ENCODE measurements at places on chromosomes 2 and 18. TPM values are rescaled to one million over a fixed set of nuclear protein-coding genes. Genes with fewer than 3 reads are reported as not detected.
A peak's percentile ranks its signal among the peaks of the same experiment; 100 is the strongest.

Gene TCF4
- 29.0 TPM for polyA plus RNA-seq

Gene RNF125
- 0.09 TPM for polyA plus RNA-seq

DNA sequence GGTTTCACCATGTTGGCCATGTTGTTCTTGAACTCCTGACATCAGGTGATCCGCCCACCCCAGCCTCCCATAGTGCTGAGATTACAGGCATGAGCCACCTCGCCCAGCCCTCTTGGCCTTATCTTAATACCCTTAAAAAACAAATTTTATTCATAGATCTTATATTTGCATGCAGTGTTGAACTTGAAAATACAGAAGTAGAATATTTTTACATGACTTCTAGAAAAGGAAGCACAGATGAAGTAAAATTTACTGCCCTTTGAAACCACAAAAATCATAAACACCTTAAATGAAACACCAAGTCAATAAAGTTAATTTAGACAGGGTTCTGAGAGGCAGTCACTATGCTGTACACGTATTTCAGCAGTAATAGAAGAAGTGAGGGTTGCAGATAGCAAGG is 145.7 kb downstream of the CERS6 start:
- no peaks in the 10 kb centered on the region for H3K4me1 ChIP-seq
- H3K36me3 ChIP-seq = no peaks in the 10 kb centered on the region
- DNase-seq = no peak
- no peaks in the 10 kb centered on the region for H3K27me3 ChIP-seq

Gene PRKD3
- 15.8 TPM for polyA plus RNA-seq

DNA sequence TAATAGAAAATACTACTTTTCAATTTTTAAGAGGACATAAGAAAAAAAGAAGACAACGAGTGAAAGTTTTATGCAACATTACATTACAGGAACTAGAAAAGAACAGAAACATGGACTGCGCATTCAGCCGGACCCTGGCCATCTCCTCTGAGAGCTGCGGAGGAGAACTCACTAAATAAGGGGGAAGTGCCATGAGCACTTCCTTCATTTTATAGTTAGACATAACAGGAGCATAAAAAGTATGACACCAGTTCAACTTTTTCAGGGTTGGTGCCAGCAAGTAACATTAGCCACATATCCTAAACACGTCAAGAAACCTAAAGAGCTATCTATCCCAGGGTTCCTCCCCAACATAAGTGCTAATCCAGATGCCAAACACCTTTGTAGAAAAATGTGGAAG is 78.0 kb upstream of the SERTAD2 start:
- no peak overlapping the region for H3K4me3 ChIP-seq
- peaks cover 4% of the 10 kb centered on the region for H3K4me1 ChIP-seq
- H3K36me3 ChIP-seq = no peaks in the 10 kb centered on the region
- H3K27me3 ChIP-seq = no peaks in the 10 kb centered on the region
- no peak overlapping the region for H3K27ac ChIP-seq

Gene DSG1
- polyA plus RNA-seq = not detected

Gene POTEC
- not detected for polyA plus RNA-seq

DNA sequence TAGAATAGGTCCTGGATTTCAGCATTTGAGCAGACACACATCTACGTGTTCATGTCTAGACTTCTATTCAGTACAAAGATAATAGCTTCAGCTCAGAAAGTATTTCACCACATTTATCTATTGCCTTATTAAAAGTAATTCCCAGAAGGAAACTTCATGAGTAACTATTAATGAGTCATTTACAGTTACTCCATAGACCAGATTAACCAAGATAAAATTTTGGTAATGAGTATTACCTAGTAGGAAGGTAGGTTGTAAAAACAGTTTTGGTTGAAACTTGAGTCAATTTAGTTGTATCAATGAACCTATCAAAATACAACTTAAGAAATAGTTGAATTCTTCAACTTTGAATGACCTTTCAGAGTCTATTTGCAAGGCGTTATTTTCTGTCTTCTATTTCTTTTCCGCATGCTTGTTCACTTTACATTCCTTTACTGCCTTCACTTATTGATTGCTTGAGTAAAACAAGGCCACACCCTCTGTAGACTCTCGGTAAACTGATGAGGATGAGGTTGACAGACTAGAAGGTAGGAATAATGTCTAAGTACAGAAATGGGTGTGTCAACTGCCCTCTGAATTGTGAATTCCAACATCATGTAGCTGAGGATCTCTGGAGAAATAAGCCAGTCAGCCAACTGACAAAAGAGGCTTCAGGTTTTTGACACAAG is 1165.6 kb upstream of the ZEB2 start:
- no peaks in the 10 kb centered on the region for H3K27me3 ChIP-seq
- no peaks in the 10 kb centered on the region for H3K36me3 ChIP-seq
- no peak overlapping the region for H3K4me3 ChIP-seq
- no peak overlapping the region for H3K27ac ChIP-seq

GRCh38 chr2:202721621-202722020 is 86.9 kb downstream of the FAM117B start:
- no peak overlapping the region for H3K4me3 ChIP-seq
- peak overlapping the region; percentile 54 for H3K27ac ChIP-seq
- peaks cover 3% of the 10 kb centered on the region for H3K4me1 ChIP-seq
- DNase-seq = peak; percentile 78

DNA sequence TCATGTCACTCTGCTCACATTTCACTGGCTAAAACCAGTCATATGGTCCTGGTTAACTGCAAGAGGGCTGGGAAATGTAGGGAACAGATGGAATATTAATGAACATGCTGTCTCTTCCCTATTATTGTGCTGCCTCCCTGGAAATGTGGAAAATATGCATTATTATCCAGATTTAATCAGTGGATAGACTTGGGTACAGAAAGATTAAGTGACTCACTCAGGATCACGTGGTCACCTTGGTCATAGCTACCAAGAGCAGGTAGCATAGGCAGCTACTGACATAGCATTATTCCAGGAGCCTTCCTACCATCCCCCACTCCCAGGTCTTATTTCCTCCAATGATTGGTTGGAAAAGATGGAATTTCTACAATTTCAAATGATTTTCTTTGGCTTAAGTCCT is 141.1 kb downstream of the HRH4 start:
- no peak for DNase-seq
- no peak overlapping the region for H3K27ac ChIP-seq
- H3K36me3 ChIP-seq = no peaks in the 10 kb centered on the region
- peaks cover 17% of the 10 kb centered on the region for H3K27me3 ChIP-seq
- H3K4me3 ChIP-seq = no peak overlapping the region
- H3K4me1 ChIP-seq = peaks cover 2% of the 10 kb centered on the region

DNA sequence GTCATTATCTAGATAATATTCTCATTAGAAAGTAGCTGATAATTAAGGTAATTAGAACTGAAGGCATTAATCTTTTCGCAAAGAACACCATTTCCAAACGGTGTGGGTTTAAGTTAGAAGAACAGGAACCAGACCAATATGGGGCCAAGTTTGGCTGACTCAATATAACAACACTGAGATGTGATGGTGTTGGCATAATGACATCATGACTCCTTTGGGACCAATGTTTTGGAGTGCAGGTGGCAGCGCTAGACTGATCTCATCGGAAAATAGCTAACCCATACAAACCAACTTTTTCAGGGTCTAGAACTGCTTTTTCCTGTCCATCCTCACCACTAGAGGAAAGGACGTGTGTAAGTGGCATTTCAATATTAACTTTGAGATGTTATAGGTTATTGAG is 1171.7 kb upstream of the ZEB2 start:
- H3K27ac ChIP-seq = no peak overlapping the region

Gene CD28
- not detected for polyA plus RNA-seq

- DNase-seq = no peak
- H3K36me3 ChIP-seq = no peaks in the 10 kb centered on the region
- no peak overlapping the region for H3K27ac ChIP-seq
- no peaks in the 10 kb centered on the region for H3K27me3 ChIP-seq
- no peak overlapping the region for H3K4me3 ChIP-seq
Measured at GRCh38 chr18:39375066-39375465, 1809.5 kb upstream of the CELF4 start.

- H3K27ac ChIP-seq = peak overlapping the region; percentile 31
- H3K4me1 ChIP-seq = peaks cover 12% of the 10 kb centered on the region
- H3K36me3 ChIP-seq = peaks cover 42% of the 10 kb centered on the region
- no peak overlapping the region for H3K4me3 ChIP-seq
Measured at GRCh38 chr18:23205980-23206379, 70.7 kb downstream of the CABLES1 start.

DNA sequence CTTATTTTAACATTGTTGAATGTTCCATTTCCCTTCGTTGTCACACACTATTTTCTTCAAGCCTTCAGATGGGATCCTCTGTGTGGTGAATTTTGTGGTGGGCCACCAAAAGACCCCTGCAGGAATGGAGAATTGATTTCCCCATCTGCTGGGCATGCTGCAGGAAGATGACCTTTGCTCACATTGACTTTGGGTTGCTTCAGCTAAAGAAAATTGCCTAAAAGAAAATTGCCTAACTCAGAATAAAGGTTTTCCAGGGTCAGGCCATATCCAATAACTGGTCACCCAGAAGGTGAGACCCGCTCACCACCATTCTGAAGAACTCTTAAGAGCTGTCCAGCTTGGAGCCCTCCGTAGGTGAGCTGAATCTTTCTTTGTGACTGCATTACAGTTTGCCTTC is 192.5 kb downstream of the CDH7 start:
- H3K4me3 ChIP-seq = no peak overlapping the region
- DNase-seq = no peak
- no peaks in the 10 kb centered on the region for H3K4me1 ChIP-seq

GRCh38 chr2:200740907-200741306 is 70.8 kb upstream of the BZW1 start:
- H3K4me3 ChIP-seq = no peak overlapping the region
- peaks cover 10% of the 10 kb centered on the region for H3K4me1 ChIP-seq
- no peak for DNase-seq
- no peak overlapping the region for H3K27ac ChIP-seq
- no peaks in the 10 kb centered on the region for H3K27me3 ChIP-seq
- no peaks in the 10 kb centered on the region for H3K36me3 ChIP-seq

- no peak for DNase-seq
- H3K36me3 ChIP-seq = no peaks in the 10 kb centered on the region
- H3K4me3 ChIP-seq = no peak overlapping the region
- no peaks in the 10 kb centered on the region for H3K27me3 ChIP-seq
- H3K4me1 ChIP-seq = no peaks in the 10 kb centered on the region
Measured at GRCh38 chr18:31609886-31610285, 18.2 kb downstream of the TTR start.

GRCh38 chr2:40773291-40773690 is 321.4 kb upstream of the SLC8A1 start:
- no peaks in the 10 kb centered on the region for H3K27me3 ChIP-seq
- H3K4me1 ChIP-seq = no peaks in the 10 kb centered on the region
- no peak overlapping the region for H3K4me3 ChIP-seq
- no peak overlapping the region for H3K27ac ChIP-seq
- no peak for DNase-seq

Gene FAM124B
- polyA plus RNA-seq = not detected

Gene SELENOI
- 5.1 TPM for polyA plus RNA-seq

- no peaks in the 10 kb centered on the region for H3K36me3 ChIP-seq
- H3K4me1 ChIP-seq = no peaks in the 10 kb centered on the region
- H3K27ac ChIP-seq = no peak overlapping the region
Measured at GRCh38 chr2:233087713-233088112, 27.6 kb downstream of the INPP5D start.

Gene MFSD2B
- polyA plus RNA-seq = 0.09 TPM

GRCh38 chr2:178830451-178830850 is 23.2 kb upstream of the TTN start:
- no peaks in the 10 kb centered on the region for H3K4me1 ChIP-seq
- H3K27me3 ChIP-seq = no peaks in the 10 kb centered on the region
- H3K36me3 ChIP-seq = no peaks in the 10 kb centered on the region
- DNase-seq = no peak

Gene PTPRN
- 22.0 TPM for polyA plus RNA-seq

Gene AKAIN1
- not detected for polyA plus RNA-seq

Gene CNRIP1
- 32.7 TPM for polyA plus RNA-seq

- no peaks in the 10 kb centered on the region for H3K36me3 ChIP-seq
- DNase-seq = no peak
- no peaks in the 10 kb centered on the region for H3K27me3 ChIP-seq
- no peak overlapping the region for H3K4me3 ChIP-seq
- H3K4me1 ChIP-seq = 0 out of 2 replicates have a peak, but pooled peaks cover 2% of the 10 kb centered on the region
Measured at GRCh38 chr18:39460136-39460535, 1894.5 kb upstream of the CELF4 start.

Gene MYO5B
- 0.24 TPM for polyA plus RNA-seq

DNA sequence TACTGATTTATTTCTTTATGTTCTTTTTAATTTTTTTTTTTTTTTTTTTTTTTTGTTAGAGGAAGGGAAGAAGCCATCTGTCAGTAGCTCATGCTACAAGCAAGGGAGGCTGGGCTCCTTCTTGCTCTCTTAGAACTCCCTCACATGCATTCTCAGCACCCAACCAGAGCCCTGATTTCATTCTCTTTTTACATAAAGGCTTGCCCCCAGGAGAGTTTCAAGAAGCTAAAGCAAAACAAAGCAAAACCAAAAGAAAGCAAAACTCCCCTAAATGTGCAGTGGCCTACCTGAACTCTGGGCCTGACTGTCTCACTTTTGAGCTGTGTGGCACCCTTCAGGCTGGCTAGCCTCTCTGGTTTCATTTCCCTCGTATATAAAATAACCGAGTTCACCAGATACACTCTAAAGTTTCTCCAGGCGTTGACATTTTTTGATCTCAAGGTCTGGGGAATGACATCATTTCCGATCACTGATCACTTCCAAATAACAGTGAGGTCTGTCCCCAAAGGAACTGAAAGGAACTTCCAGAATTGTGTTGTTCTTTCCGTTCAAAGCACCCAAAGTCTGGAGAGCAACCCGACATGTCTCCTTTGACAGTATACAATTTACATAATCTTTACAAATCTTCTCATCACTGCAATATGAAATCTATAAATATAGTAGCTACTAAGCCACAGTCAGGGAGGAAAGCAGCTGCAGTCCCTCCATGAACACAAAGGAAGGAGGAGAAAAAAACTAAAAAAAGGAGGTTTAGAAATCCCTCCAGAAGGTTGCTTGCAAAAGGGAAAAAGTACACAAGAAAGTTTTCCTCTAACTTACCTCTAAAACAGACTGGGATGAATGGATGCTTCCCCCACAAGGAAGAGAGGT is 145.6 kb upstream of the NCK2 start:
- H3K4me3 ChIP-seq = no peak overlapping the region
- no peaks in the 10 kb centered on the region for H3K4me1 ChIP-seq
- H3K36me3 ChIP-seq = no peaks in the 10 kb centered on the region

DNA sequence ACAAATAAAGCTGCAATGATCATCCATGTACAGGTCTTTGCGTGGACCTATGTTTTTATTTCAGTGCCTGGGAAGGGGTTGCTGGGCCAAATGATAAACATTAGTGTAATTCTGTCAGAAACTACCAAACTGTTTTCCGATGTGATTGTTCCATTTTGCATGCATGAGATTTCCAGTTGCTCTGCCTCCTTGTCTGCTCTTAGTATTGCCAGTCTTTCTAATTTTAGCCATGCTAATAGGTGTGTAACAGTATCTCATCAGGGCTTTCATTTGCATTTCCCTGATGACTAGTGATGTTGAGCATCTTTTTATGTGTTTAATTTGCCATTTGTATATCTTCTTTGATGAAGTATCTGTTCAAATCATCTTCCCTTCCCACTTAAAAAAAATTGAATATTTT is 67.5 kb downstream of the SP110 start:
- H3K4me3 ChIP-seq = no peak overlapping the region
- no peak overlapping the region for H3K27ac ChIP-seq
- DNase-seq = no peak

Gene CRYGC
- polyA plus RNA-seq = not detected

Gene VAMP8
- polyA plus RNA-seq = 1.7 TPM

Gene FRZB
- polyA plus RNA-seq = 1.1 TPM

Gene RAX
- not detected for polyA plus RNA-seq

- no peak for DNase-seq
- H3K4me1 ChIP-seq = peaks cover 11% of the 10 kb centered on the region
- H3K36me3 ChIP-seq = peaks cover 2% of the 10 kb centered on the region
Measured at GRCh38 chr2:10123281-10123680, 742 bp downstream of the RRM2 start.

GRCh38 chr2:119402645-119403560 is 28.8 kb upstream of the TMEM37 start:
- H3K36me3 ChIP-seq = no peaks in the 10 kb centered on the region
- H3K27me3 ChIP-seq = peaks cover 3% of the 10 kb centered on the region
- H3K27ac ChIP-seq = no peak overlapping the region
- no peak overlapping the region for H3K4me3 ChIP-seq
- no peak for DNase-seq

Gene DAW1
- 0.93 TPM for polyA plus RNA-seq

All from IMR-90 (cell line).